Activated naive CD4-positive, alpha-beta T cell treated with anti-CD3 and anti-CD28 coated beads, Interleukin-2, amount 50 U/mL, for 72 hours (primary cell): ENCODE measurements at places on chromosomes 2 and 18. TPM values are rescaled to one million over a fixed set of nuclear protein-coding genes. Genes with fewer than 3 reads are reported as not detected.

DNA sequence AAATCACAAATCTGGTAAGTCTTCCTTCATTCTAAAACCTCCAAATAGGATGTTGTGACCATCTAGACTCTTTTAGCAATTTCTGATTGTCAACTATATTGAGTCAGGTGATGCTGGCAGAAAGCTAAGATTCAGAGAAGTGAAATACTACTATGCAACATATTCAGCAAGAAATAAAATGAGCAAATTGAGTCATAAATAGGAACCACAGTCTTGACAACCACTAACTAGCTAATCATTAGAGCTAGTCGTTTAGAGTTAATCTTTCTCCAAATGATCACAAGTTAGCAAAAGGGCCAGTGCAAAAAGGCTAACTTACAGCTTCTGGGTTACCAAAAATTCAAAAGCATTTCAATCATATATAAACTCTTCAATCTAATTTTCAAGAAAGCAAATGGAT lies 54.5 kb downstream of the ROCK1 start:
- DNase-seq, result no peak

DNA sequence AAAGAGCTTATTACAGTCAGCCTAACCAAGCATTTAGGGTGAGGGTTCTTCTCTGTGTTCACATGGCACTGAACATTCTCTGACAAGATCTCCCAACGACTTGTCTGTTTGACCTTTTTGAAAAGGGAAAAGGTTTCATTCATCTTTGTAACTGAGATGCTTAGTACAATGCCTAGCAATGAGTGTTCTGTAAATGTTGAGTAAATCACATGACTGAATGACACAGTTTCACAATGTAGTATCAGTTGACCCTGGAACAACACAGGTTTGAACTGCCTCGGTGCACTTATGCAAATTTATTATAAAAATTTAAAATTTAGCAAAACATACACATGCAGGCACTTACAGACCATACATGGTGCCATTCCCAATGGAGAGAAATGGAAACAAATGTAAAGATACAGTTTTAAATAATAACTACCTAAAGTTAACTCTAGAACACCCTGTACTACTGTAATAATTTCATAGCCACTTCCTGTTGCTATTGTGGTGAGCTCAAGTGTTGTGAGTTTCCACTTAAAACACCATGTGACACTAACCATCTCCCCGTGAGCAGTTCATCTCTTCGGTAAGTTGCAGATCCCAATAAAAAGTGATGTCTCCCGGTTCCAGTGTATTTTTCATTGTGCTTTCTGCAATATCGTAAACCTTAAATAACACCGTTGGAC lies 34.1 kb upstream of the VWC2L start:
- no peak for DNase-seq

GRCh38 chr18:34991561-34991960 lies 49.7 kb upstream of the MAPRE2 start:
- no peak for DNase-seq

DNA sequence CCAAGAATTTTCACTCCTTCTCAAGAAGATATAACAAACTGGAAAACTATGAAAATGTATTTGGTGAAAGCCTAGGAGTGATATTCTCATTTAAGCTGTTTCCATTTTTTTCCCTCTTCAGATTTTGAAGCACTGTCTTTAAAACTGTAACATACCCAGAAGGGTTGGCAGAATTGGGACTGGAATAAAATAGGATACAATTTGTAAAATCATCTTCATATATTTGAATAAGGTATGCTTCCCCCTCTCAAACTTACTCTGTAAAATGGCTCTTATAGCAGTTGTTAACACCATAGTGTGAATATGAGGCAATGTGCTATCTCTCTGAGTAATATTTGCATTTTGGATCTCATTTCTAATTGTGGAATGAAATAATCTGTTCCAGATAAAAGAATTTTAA lies 676.4 kb downstream of the ARHGAP15 start:
- DNase-seq, result no peak

Gene GPAT2
- 19.8 TPM for total RNA-seq

Gene CNGA3
- total RNA-seq, result not detected

GRCh38 chr2:43484323-43484930 lies 111.4 kb downstream of the THADA start:
- no peak for DNase-seq
